ENCODE measurements at places on chromosomes 6 and 20. TPM values are rescaled to one million over a fixed set of nuclear protein-coding genes. Genes with fewer than 3 reads are reported as not detected.

Gene SNRNP48
- total RNA-seq = 10.9 TPM

Gene TBC1D22B
- total RNA-seq = 9.3 TPM

Gene SLC13A3
- total RNA-seq = 8.2 TPM

Gene CLPSL1
- total RNA-seq = not detected

Gene TRIM31
- total RNA-seq = not detected

Gene ATP6V1G2
- 5.9 TPM for total RNA-seq

Gene LINC00237
- not detected for total RNA-seq

Gene ADTRP
- total RNA-seq = 0.26 TPM

Gene KIAA1755
- total RNA-seq = 18.0 TPM

Gene DNMT3B
- 2.3 TPM for total RNA-seq

Gene TCP11
- not detected for total RNA-seq

Gene CRIP3
- total RNA-seq = not detected

Gene CDH4
- 21.2 TPM for total RNA-seq

Gene OOEP
- total RNA-seq = not detected

Gene NFATC2
- not detected for total RNA-seq

Gene EEF1A2
- total RNA-seq = 1.3 TPM

Gene KIF25
- total RNA-seq = 0.56 TPM

Gene HLA-DPA1
- 1.8 TPM for total RNA-seq

Gene RNF182
- total RNA-seq = 5.3 TPM

Gene MEP1A
- total RNA-seq = not detected

Gene HTR1E
- not detected for total RNA-seq

Gene BPIFB1
- total RNA-seq = not detected

Gene PI3
- not detected for total RNA-seq

Gene ELOVL2
- total RNA-seq = 0.16 TPM

Gene TUBB1
- not detected for total RNA-seq

Gene SH3BGRL2
- 8.0 TPM for total RNA-seq

Gene STAU1
- total RNA-seq = 83.4 TPM

Gene COL21A1
- total RNA-seq = 1.0 TPM

Gene TRIM15
- not detected for total RNA-seq

Gene PPP1R3G
- 0.96 TPM for total RNA-seq

Gene CLDN20
- total RNA-seq = not detected

Gene GINS1
- 12.9 TPM for total RNA-seq

Gene IMPG1
- total RNA-seq = 0.26 TPM

Gene TSHZ2
- total RNA-seq = 1.0 TPM

Gene ADGRF5
- 3.2 TPM for total RNA-seq

Gene TREML1
- not detected for total RNA-seq

Gene EYA2
- total RNA-seq = 0.24 TPM

Gene CCN5
- total RNA-seq = 5.0 TPM

Gene NTSR1
- not detected for total RNA-seq

Gene TCF19
- 21.2 TPM for total RNA-seq

Gene ANKRD60
- total RNA-seq = not detected

Gene FILIP1
- 0.26 TPM for total RNA-seq

Gene CRISP3
- not detected for total RNA-seq

Gene TMEM14C
- 224 TPM for total RNA-seq

Gene SLC2A10
- 43.3 TPM for total RNA-seq

Gene ADGB
- total RNA-seq = not detected

Gene SEMG1
- total RNA-seq = not detected

Gene RGL2
- total RNA-seq = 36.6 TPM

Gene GTSF1L
- not detected for total RNA-seq

Gene PROKR2
- total RNA-seq = not detected

Gene PTCRA
- total RNA-seq = not detected

Gene C20orf144
- total RNA-seq = 0.08 TPM

Gene SIRPG
- total RNA-seq = not detected

Gene KAT14
- 12.3 TPM for total RNA-seq

Gene PRR18
- total RNA-seq = not detected
